ENCODE measurements at places on chromosomes 1 and 21. TPM values are rescaled to one million over a fixed set of nuclear protein-coding genes. Genes with fewer than 3 reads are reported as not detected.

GRCh38 chr1:41629141-41629540 lies 144.7 kb upstream of the EDN2 start:
- DNase-seq = no peak

The ZSCAN20 gene
- 2.2 TPM for total RNA-seq

- DNase-seq = no peak
Measured at GRCh38 chr1:41418857-41419583, 57.8 kb downstream of the FOXO6 start.

DNA sequence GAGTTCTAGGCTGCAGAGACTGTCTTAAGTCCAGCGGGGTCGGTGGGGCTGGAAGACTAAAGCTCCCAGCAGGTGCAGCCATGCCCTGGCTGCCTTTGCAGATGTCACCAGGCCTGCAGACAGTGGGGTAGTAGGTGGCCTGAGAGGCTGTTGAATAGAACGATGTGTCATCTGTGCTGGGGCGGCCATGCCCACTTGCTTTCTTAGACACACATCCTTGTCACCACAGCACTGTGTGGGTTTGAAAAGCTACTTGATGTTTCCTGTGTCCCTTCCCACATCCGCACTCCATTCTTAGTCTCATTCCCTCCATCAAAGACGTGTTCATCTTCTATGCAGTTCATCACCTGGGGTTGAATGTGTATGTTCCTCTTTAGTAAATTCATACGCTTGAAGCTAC lies 184.5 kb upstream of the TMEM51 start:
- peak; percentile 66 for DNase-seq

- no peak for DNase-seq
Measured at GRCh38 chr1:97780884-97781283, 139.9 kb downstream of the DPYD start.

GRCh38 chr1:161885003-161885402 lies 118.9 kb downstream of the ATF6 start:
- DNase-seq = no peak

DNA sequence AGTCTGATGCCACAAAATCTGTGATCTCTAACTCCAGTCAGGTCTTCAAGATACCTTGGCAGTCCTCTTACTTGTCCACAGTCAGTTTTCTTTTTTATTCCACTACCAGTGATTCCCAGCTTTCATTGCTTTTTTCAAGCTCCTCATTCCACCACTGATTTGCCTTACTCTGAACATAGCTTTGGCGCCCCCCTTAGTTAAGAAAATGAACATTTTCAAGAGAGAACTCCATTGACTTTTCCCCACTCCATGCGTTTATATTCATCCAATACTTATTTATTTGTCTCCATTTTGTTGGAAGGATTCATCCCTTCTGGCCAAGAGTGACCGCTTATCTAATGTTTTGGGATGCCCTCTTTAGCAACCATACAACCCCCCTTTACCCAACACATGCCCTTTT lies 33.9 kb upstream of the IPO9 start:
- no peak for DNase-seq

- no peak for DNase-seq
Measured at GRCh38 chr1:200281201-200281835, 128.5 kb downstream of the ZNF281 start.

DNA sequence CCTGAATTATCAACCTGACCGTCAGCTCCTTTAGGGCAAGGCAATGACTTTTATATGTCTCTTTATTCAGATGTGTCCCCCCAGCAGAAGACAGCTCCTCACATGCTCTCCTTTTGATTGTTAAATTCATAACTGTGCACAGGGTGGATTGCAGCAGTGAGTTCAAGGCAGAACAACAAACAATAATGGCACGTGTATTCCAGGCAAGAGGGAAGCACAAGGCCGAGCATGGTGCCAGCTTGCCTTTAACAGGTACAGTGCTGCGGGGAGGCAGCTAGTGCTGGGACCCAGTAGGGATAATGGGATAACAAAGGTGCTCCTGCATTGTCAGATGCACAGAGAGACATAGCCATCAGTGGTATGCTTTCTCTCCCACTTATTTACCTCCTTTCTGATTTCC lies 248.4 kb downstream of the RHOU start:
- no peak for DNase-seq
